Neuronal stem cell (in vitro differentiated cells): ENCODE measurements at places on chromosomes 5 and 9.

GRCh38 chr5:112795342-112795741 is 57.7 kb downstream of the APC start:
- DNase-seq: no peak
- no peak overlapping the region for H3K27ac ChIP-seq
- no peak overlapping the region for H3K4me3 ChIP-seq
- H3K4me1 ChIP-seq: no peaks in the 10 kb centered on the region

- no peak overlapping the region for H3K4me3 ChIP-seq
- no peak for DNase-seq
- H3K27ac ChIP-seq: no peak overlapping the region
These were observed 254.1 kb downstream of the CDH18 start for GRCh38 chr5:19733612-19734495.

DNA sequence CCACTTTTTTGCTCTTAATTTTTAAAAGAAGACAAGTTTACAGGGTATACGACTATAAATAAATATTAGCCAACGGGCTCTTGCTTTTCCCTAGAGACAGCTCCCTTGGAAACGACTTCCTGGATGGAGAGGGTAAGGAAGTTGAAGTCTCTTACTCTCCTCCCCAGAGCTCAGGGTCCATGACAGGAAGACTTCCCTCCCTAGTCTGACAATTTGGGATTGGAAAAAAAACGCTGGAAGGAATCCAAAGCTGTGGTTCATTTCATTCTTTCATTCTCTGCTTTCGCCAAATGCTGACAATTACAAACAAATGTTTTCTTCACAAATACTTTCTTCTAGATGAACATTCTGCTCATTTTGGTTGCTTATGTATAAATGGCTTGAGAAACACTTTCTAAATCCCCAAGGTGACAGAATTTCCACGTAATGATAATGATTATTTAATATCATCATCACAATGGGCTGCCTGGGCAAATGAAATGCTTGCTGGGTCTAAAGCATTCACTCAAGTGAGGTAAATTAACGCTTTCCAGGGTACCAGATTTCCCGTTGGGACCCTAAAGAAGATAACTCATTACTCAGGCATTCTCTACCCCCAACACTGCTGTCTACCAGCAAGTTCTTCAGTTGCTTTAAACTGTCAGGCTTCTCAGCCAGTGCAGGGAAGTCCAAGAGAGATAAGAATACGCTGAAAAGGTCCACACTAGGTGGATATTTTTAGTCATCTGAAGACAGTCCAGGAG is 139.8 kb upstream of the SLC30A5 start:
- no peak for DNase-seq
- peaks cover 8% of the 10 kb centered on the region for H3K4me1 ChIP-seq
- no peaks in the 10 kb centered on the region for H3K27me3 ChIP-seq
- no peak overlapping the region for H3K27ac ChIP-seq

DNA sequence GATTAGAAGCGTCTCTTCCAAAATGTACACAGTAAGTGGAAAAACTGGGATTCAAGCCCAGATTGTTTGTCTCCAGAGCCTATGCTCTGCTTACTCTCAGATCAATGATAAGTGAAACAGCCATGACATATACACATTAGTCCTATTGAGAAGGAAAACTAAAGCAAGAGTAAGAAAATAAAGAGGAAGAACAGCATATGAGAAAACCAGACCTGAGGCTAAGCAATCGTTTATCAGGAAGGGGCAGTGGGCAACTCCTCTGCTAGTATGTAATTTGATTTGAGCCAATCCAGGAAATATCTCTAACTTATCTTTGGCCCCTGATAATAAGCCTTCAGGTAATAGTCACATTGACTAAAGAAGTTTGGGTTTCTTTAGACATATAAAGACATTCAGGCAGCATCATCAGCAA is 789.9 kb upstream of the C9orf72 start:
- H3K36me3 ChIP-seq: no peaks in the 10 kb centered on the region
- no peak for DNase-seq
- H3K27ac ChIP-seq: no peak overlapping the region
- H3K4me3 ChIP-seq: no peak overlapping the region
- H3K27me3 ChIP-seq: no peaks in the 10 kb centered on the region

DNA sequence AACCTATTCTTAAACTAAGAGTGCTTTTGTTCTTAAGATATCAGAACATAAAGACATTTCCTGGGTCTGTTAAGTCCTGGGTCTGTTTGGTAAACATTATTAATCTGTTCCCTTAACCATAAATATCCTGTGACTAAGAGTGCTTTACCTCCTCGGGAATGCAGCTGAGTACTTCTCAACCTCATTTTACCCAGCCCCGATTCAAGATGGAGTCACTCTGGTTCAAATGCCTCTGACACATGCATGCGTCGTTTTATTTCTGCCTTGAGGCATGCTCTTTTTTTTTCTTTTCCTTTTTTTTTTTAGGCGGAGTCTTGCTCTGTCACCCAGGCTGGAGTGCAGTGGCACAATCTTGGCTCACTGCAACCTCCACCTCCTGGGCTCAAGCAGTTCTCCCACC is 39.8 kb upstream of the FBXL17 start:
- H3K4me1 ChIP-seq: peaks cover 3% of the 10 kb centered on the region
- no peak overlapping the region for H3K27ac ChIP-seq
- H3K4me3 ChIP-seq: no peak overlapping the region
- no peak for DNase-seq
- H3K36me3 ChIP-seq: no peaks in the 10 kb centered on the region
- H3K27me3 ChIP-seq: no peaks in the 10 kb centered on the region

GRCh38 chr5:180140079-180140554 is 68.6 kb upstream of the RNF130 start:
- H3K27ac ChIP-seq: no peak overlapping the region
- DNase-seq: no peak
- peaks cover 17% of the 10 kb centered on the region for H3K4me1 ChIP-seq
- H3K36me3 ChIP-seq: no peaks in the 10 kb centered on the region
- H3K27me3 ChIP-seq: no peaks in the 10 kb centered on the region
- no peak overlapping the region for H3K4me3 ChIP-seq

DNA sequence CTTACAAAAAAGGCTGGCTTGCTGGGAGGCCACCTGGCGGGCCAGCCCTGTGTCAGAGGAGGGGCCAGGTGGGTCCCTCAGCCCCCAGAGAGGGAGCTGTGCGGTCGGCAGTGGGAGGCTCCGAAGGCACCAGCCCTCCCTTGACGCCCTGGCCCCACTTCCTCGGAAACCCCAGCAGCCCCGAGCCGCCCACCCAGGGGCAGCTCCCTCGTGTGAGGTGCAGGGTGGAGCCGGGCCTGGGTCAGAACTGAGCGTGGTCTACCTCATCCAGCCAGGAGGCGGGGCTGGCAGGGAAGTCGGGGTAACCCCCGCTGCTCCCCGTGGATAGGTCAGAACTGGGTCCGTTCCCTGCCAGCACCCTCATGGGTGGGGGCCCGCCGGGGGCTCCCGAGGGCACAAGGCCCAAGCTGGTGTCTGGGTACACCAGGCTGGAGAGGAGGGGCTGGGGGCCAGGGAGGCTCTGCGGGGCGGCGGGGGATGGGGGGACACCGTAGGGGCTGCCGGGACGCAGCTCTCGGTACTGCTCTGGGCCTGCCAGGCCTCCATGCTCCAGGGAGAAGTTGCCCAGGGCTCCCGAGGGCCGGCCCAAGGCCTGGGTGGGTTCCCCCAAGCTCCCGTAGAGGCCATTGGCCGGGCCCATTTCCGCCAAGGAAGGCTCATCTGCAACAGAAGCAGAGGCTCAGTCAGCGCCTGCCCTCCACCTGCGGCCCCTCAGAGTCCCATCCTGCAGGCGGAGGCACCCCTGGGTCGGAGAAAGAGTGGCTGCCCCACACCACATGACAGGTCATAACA is 7.6 kb downstream of the LHX3 start:
- no peak for DNase-seq
- no peak overlapping the region for H3K27ac ChIP-seq
- no peaks in the 10 kb centered on the region for H3K4me1 ChIP-seq

DNA sequence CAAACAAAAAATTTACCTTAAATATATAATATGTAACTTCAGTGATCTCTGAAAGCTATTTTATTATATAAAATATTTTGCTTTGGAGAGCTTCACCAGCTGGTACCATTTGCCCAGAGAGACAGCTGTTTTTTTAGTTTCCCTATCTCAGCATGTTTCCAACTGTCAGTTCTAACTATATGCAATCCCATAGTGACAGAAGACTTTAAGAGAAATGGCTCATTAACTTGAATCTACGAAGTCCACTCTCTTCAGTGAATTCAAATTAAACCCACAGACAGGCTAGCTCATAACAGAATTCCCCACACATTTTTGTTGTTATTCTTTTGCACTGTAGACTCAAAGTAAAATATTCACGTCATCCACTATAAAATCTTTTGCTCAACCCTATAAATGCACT is 251.8 kb upstream of the POU5F2 start:
- H3K36me3 ChIP-seq: no peaks in the 10 kb centered on the region
- no peaks in the 10 kb centered on the region for H3K27me3 ChIP-seq
- DNase-seq: no peak
- H3K4me3 ChIP-seq: no peak overlapping the region
